ENCODE measurements at places on chromosomes 7 and 10. TPM values are rescaled to one million over a fixed set of nuclear protein-coding genes. Genes with fewer than 3 reads are reported as not detected.

GRID1 gene
- not detected for total RNA-seq

CAPZA2 gene
- 173 TPM for total RNA-seq

PPP1R9A gene
- not detected for total RNA-seq

ACBD7 gene
- 2.4 TPM for total RNA-seq

VSIR gene
- 78.2 TPM for total RNA-seq
